CD8-positive, alpha-beta memory T cell (primary cell): ENCODE measurements at places on chromosomes 3 and 15. TPM values are rescaled to one million over a fixed set of nuclear protein-coding genes. Genes with fewer than 3 reads are reported as not detected.

The OSTN gene
- total RNA-seq, result not detected

The SMCO1 gene
- total RNA-seq, result not detected

The ACTRT3 gene
- total RNA-seq, result 2.6 TPM

The CCRL2 gene
- 2.7 TPM for total RNA-seq

The NEK10 gene
- total RNA-seq, result 0.24 TPM

The GOLGA8O gene
- not detected for total RNA-seq

The NRROS gene
- total RNA-seq, result 17.0 TPM
